ENCODE measurements at places on chromosomes 16 and 17.

DNA sequence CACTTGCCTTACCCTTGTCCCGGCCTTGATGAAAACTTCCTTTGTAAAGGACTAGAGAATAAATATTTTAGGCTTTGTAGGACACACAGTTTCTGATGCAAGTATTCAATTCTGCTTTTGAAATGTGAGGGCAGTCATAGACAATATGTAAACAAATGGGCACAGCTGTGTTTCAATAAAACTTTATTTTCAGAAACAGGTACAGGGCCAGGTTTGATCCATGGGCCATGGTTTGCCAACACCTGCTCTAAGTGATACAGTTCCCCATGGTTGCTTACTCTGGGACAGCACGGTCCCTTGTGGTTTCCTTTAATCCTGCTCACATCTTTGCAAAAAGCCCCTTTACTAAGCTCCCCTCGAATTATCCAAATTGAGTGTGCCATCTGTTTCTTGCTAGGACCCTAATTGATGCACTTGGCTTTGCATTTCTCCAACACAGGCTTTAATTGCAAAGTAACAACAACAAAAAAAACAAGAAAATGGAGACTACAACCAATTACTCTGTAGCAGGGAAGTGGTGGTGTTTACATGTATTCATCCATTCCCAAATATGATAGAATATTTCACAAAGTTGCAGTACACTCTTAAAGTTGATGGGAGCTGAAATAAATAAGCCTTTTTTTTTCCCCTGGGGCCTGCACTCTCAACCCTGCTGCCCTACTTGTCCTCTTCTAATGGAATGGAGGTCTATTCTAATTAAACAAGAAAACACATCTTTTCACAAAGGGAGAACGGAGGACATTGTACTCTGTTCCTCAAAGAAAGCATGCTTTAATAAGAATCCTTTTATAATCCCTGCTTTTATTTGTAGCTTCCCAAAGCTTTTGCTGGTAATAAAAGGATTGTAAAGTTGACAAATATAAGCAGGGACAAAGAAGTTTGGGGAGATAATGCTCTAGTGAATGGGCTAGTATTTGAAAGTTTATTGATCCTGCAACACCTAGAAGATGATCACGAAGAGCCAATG, 37.7 kb upstream of the TOX3 start:
- no peak for DNase-seq

- no peak for DNase-seq
Observed at GRCh38 chr16:1667271-1667670, 10.8 kb upstream of the JPT2 start.

DNA sequence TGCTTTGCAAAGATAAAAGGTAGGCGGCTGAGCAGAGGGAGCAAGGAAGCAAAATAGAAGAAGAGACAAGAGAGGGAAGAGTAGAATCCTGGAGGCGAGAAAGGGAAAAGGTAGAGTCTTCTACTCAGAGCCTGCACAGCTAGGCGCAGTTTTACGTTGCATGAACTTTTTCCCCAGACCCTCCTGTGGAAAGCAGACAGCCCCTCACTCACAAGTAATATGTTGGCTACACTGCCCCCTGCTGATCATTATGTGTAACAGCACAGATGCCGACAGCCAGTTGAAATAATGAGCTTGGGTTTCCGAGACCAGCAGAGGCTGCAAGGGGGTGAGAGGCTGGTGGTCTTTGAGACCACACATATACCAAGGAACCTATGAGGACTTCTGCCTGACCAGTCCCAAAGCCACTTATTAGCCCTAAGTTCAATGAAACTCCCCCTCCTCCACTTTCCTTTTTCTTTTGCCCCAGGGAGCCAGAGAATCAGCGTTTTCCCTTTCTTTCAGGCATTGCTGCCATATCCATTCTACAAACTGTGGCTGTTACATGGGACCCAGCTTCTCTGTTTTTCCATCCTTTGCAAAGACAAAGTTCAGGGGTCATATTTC, 22.5 kb upstream of the CMTR2 start:
- DNase-seq: no peak

GRCh38 chr17:56896217-56896967, 17.5 kb downstream of the TRIM25 start:
- DNase-seq: no peak

GRCh38 chr17:14886200-14886739, 378.9 kb downstream of the PMP22 start:
- DNase-seq: no peak

- no peak for DNase-seq
Observed at GRCh38 chr17:50105811-50106210, 10.7 kb downstream of the PDK2 start.

GRCh38 chr17:15456496-15456895, 10.9 kb downstream of the CDRT4 start:
- no peak for DNase-seq

DNA sequence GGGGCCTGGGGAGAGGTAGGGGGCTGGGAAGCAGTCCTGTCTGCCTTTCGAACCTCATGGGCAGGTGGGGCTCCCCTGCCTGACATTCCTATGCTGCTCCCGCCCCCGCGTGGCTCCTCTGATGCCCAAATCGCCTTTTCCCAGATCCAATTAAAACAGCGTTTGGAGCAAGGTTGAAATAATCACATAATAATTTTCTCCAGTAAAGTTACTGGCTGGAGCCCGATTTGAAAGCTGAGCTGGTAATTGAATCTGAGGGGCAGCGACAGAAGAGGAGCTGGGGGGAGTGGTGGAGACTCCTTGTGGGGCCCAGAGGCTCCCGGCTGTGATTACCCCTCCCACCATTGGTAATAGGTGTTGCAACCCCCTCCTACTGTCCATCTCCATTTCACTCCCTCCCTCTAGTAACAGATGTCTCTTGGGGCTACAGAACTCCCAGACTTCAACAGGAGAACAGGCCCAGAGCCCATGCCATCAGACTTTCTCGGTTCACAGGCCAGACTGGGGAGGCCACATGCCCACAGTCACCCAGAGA, 38.9 kb upstream of the C1QL1 start:
- DNase-seq: no peak

GRCh38 chr16:27202923-27203506, 311 bp upstream of the KDM8 start:
- peak; percentile 92 for DNase-seq

DNA sequence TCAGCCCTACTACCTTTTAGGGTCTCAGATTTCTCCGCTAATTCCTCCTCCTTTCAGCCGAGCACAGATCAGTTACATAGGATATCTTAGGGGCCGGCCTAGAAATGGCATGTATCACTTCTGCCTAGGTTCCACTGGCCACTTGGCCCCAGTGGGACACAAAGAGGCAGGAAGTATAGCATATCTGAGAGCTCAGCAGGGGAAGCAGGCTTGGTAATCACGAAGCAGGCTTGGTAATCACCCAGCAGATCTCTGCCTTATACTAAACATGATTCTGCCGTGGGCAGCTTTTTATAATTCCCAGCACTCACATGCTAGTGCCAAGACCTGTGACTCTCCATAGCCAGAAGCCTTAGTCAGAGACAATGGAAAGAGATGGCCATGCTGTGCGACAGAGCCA, 59.6 kb upstream of the CACNG5 start:
- no peak for DNase-seq

GRCh38 chr17:80132906-80133625, 13.9 kb downstream of the EIF4A3 start:
- DNase-seq: no peak

GRCh38 chr17:75487351-75488070, 27.8 kb downstream of the CASKIN2 start:
- no peak for DNase-seq

DNA sequence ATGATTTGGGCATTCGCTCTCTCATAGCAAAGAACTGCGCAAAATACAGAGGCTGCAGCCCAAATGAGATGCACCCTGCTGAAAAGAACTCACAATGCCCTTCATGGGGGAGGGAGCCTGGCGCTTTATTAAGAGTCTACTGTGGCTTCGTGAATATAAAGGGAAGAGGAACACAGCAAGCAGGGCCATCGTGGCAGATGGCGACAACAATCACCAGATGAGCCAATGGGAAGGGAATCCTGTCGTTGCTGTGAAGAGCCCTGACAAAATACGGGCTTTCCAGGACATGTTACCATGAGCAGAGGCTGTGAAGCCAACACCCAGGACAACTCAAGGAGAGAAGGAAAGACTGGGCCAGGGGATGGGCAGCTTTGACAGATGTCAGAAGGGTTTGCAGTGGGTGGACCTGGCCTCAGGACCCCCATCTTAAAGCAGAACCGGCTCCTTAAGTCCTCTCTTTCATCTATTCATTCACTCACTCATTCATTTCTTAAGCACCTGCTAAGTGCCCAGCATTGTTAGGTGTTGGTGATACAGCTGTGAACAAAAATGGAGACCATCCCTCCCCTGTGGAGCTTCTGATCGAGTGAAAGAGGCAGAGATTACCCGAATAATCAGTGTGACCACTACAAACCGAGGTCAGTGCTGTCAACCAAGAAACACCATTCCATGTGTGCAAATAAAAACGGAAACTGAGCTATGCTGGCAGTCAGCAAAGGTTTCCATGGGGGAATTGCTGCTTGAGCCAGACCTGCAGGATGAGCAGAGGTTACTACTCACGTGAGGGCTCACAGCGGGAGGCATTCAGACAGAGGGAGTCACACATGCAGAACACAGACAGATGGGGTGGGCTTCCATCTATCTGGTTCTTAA, 125.8 kb downstream of the DYNLRB2 start:
- no peak for DNase-seq

DNA sequence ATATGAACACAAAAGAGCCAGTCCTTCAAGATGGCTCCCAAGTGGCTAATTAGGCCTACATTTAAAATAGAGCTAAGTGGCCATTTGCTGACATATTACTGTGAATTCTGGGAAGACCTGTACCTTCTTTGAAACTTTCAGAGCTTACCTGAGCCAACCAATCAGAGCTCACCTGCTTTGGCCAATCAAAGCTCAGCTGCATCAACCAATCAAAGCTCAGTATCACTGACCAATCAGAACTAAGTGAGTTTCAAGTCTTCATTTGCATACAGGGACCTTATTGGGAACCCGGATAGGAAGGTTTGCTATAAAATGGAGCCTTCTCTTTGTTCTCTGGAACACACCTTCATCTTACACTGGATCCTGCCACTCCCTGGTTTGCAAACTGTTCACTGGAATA, 63.7 kb downstream of the FOXL1 start:
- no peak for DNase-seq

- DNase-seq: no peak
Observed at GRCh38 chr16:16101585-16101984, 121.7 kb downstream of the ABCC6 start.

DNA sequence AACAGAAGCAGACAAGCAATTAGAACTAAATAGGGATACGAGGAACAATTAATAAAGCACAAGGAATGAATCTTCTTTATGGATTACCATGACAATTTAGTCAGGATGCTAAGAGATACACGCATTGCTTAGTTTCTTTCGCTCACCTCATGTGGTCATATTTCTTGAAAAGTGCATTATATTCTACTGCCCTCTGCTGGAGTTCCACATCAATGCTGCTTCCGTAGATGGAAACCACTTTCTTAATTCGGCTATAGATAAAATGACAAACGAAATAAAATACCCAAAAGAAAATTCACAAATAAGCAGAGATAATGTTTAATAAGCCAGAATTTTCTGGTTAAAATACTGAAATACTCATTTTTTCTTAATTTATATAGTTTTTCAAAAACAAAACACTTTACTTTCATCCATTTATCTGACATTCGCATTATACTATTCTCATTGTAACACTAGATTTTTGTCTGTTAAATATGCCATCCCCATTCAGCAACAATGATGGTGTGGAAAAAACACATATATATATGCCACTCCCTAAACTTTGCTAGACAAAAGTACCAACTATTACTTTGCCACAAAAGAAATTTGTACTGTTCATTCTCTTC, 22.0 kb upstream of the PHLPP2 start:
- DNase-seq: no peak

GRCh38 chr16:65414284-65414984, 292.6 kb upstream of the CDH11 start:
- DNase-seq: no peak

DNA sequence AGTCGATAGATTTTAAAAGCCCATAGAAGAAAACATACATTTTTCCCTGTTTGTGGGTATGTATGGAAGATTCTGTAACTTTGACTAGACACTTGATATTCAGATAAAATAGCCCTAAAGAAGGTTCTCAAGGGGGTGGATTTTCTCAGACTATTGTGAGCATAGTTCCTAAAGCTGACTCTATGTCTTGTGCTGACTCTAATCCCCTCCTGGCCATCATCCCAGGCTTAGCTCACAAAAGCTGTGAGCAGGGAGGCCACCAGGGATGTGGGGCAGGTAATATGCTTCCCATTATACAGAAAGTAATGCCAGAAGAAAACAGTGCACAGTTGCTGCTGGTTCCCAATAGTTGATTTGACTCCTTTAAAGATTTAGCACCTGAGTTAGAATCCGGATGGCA, 32.0 kb downstream of the CDH13 start:
- no peak for DNase-seq

GRCh38 chr17:58282442-58282841, 1.7 kb upstream of the MPO start:
- DNase-seq: no peak

DNA sequence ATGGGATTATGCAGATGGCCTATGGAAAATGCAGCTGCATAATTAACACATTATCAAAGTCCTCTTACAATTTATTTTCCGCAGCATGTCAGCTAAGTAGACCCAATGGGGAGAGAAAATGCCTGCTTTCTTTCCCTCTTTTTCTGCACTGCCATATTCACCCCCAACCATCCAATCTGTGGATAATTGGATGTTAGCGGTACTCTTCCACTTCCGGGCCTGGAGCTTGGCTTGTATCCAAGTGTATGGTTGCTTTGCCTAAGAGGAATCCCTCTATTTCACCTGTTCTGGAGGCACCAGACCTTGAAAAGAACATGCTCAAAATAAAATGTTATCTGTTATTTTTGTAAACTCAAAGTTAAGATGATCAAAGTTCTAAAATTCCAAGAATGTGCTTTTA, 41.1 kb upstream of the CACNG3 start:
- no peak for DNase-seq

GRCh38 chr17:44906010-44906646, 6.9 kb upstream of the EFTUD2 start:
- no peak for DNase-seq

GRCh38 chr17:33603789-33604188, 310.7 kb upstream of the ASIC2 start:
- no peak for DNase-seq

GRCh38 chr16:30006659-30007377, 4.0 kb downstream of the DOC2A start:
- DNase-seq: no peak

- no peak for DNase-seq
Observed at GRCh38 chr16:82730901-82731300, 104.1 kb downstream of the CDH13 start.

Data from activated CD4-positive, CD25-positive, alpha-beta regulatory T cell (primary cell).